ENCODE measurements at places on chromosomes 2 and 18.
A peak's percentile ranks its signal among the peaks of the same experiment; 100 is the strongest.

DNA sequence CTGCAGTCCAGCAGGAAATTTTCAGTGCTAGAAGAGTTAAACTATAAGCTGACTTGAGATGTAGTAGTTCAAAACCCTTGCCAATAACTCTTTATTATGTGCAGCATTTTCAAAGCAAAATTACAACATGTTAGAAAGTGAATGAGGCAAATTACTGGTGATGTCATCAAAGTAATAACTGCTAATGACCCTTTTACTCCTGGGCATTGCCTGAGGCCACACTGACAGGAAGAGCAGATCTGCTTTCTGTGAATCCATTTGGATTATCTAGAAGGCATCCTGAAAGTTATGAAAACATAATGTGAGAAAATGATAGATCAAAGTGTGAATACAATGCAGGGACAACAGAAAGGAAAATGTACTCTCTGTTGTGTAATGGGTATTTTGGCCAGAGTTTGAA is 139.6 kb upstream of the TRIB2 start:
- DNase-seq, result no peak

- peak; percentile 20 for DNase-seq
Measured at GRCh38 chr18:7207366-7207915, 23.4 kb upstream of the LRRC30 start.

DNA sequence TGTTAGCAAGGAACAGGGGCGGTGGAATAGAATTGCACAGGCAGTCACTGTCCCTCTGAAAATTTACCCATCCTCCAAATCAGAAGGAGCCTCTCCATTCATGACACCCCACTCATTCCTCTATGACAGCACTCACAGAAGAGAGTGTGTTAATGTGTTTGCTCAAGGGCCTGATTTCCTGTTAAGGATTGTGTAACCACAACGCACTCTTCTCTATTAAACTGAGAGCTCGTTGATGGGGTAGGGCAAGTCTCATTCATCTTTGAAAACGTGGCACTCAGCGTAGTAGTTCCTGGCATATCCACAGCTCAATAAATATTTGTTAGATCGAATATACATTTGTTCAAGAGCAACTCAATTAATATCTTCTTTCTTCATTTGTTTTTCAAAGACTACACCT is 106.4 kb downstream of the VAPA start:
- DNase-seq, result no peak

DNA sequence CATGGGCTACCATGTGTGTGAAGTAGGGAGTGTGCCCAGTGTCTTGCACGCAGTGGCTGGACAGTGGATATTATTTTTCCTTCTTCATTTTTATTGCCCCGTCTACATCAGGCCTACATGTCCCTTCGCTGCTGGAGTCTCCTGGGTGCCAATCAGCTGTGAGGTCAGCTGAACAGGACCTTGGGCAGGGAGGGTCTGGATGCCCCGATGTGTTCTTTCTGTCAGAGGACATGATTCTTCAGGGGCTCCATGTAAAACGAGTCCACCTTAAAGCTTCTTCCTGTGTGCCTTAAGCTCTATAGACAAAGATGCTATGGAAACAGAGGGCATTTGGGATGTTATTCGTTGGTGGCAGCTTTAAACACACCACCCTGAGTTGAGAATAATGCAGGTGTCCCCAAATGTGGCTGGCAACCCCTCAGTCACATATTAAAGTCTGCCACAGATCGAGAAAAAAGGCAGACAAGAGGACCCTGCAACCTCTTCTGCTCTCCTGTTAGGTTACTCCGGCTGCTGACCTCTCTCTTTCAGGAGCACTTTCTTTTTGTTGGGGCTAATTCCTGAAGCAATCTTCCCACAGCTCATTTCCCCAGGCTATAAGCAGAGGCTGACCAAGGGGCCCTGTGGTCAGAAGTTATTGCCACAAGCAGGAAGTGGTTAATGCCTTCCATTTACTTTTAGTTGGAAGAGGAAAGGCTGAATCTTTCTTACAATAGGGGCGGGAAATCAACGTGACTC is 20.0 kb downstream of the GREB1 start:
- DNase-seq, result no peak

- no peak for DNase-seq
Measured at GRCh38 chr18:79043288-79043687, 25.9 kb upstream of the ATP9B start.

- DNase-seq, result no peak
Measured at GRCh38 chr2:20185176-20186022, 39.5 kb downstream of the SDC1 start.

GRCh38 chr2:219967247-219968245 is 340.1 kb downstream of the SLC4A3 start:
- peak; percentile 66 for DNase-seq

DNA sequence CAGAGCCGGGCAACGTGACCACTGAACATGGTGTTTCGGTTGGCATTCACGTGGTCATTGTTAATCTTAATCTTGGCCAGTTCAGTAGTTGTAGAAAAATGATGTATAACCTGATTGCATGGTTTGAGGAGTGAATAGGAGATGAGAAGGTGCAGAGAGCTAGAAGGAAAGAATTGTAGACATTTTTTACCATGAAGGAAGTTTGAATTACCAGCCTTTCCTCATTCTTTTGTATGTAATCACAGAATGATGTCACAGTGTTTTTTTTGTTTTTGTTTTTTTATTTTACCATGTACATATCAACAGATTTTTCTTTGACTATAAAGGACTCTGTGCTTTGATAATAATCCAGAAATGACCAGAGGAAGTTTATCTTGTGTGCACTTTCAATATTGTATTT is 126.3 kb downstream of the LTBP1 start:
- no peak for DNase-seq

DNA sequence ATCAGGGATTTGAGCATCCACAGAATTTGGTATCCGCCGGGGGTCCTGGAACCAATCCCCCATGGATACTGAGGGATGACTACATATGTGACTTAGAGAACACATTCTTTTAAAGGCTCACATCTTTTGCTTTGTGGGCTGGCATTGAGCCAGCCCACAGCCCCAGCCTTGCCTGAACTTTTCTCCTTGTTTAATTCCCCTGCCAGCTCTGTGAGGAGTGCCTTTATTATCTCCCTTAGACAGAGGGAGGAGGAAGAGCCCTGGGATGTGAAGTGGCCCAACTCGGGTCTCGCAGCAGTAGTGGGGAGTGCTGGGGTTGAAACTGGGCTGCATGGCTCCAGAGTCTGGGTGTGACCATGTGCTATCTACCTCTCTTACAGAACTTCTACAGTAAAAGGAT is 7.6 kb downstream of the TTC39C start:
- DNase-seq, result no peak

DNA sequence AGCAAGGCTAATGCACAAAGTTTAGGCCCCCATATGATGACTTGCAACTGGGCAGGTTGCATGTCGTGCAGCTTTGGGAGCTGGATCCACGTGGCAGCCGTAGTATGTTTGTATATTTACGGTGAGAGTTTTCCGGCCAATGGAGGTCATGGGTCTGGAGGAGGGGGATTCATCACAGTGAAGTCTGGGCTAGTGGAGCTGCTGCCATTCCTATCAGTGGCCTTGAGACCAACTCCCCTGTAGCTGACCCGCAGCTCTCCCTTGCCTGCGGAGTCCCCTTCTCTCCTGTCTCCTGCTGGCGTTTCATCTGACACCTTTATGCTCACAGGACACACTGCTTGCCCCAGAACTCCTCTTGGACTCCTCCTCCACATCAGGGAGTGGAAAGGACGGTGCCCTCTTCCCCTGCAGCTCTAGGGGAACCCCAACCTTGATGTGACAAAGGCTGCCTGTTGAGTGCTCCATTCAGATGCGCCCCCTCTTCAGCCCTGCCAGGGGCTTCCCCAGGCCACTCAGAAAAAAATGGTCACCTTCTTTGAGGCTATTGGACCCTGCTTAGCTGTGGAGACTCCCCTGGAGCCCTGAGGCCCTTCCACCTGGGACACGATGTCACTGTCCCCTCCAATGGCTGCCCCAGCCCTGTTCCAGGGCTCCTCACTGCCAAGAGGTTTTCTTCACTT is 121.7 kb downstream of the PXDN start:
- DNase-seq, result no peak

- DNase-seq, result no peak
Measured at GRCh38 chr2:178143481-178143880, 31.2 kb downstream of the RBM45 start.

GRCh38 chr2:197011801-197012641 is 85.5 kb upstream of the PGAP1 start:
- DNase-seq, result peak; percentile 48

- DNase-seq, result peak; percentile 21
Measured at GRCh38 chr2:172098650-172099471, 3.8 kb downstream of the DLX2 start.

DNA sequence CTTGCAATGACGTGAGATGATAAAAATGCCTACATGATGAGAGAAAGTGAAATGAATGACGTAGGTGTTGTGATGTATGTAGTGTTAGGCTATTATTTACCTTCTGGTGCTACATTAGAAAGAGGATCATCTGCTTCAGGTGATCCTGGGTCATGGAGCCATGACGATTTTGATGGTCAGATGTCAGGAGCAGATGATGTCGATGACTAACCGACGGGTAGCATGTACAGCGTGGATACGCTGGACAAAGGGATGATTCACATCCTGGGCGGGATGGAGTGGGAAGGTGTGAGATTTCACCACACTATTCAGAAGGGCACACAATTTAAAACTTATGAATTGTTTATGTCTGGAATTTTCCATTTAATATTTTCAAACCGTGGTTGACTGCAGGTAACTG is 43.5 kb upstream of the ACVR1C start:
- no peak for DNase-seq

- DNase-seq, result no peak
Measured at GRCh38 chr2:183773775-183774174, 649.5 kb downstream of the NUP35 start.

GRCh38 chr2:105388971-105389381 is 9.9 kb downstream of the FHL2 start:
- DNase-seq, result peak; percentile 61

DNA sequence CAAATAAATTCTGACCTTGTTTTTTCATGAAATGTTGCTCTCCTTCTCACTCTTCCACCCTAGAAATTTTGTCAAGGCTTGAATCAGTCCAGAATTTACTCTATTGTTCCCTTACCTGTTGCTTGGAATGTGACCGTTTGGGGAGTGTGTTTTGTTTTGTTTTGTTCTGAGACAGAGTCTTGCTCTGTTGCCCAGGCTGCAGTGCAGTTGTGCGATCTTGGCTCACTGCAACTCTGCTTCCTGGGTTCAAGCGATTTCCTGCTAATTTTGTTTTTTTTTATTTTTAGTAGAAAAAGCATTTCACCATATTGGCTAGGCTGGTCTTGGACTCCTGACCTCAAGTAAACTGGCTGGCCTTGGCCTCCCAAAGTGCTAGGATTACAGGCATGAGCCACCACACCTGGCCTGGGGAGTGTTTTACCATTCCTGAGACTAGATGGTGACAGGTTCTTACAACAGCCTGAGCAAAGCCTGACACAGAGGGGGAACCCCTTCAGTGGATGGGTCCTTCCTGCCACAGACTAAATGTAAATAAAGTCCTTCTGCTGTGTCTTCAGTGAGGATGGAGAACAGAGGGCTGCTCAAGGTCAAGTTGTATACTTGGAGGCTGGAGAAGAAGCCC is 52.0 kb downstream of the HAUS1 start:
- no peak for DNase-seq

DNA sequence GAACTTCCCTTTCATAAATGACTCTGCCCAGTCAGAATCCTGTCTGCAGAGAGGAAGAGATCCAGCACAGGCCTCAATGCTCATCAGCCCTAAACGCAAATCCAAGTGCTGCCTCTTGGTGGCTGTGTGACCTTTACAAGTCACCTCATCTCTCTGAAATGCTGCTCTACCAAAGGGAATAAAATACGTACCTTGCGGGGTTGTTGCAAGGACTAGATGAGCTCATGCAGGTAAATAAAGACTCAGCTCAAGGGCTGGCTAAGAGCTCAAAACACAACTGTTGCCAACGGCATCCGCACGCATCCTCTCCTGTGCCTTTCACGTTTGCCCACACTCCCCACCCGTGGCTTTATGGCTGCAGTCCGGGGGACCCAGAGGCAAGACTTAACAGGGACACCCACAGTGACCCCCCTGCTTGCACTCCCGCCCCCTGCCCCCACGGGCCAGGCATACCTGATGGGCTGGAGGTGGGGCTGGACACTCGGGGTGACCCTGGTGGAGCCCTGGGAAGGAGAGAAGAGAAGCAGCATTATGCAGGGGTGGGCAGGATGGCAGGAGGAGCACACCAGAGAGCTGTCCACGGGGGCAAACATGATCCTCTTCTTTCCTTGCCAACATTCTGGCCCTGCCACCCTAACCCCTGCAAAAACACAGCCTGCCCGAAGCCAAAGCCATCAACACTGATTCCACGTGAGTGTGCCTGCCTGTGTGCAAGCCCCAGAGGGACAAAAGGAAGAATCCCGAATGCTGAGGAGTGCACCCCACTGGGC is 102.6 kb downstream of the TNS1 start:
- DNase-seq, result no peak

GRCh38 chr2:36403675-36404230 is 48.2 kb downstream of the CRIM1 start:
- DNase-seq, result no peak

- DNase-seq, result no peak
Measured at GRCh38 chr18:78017869-78018268, 768.2 kb downstream of the GALR1 start.

DNA sequence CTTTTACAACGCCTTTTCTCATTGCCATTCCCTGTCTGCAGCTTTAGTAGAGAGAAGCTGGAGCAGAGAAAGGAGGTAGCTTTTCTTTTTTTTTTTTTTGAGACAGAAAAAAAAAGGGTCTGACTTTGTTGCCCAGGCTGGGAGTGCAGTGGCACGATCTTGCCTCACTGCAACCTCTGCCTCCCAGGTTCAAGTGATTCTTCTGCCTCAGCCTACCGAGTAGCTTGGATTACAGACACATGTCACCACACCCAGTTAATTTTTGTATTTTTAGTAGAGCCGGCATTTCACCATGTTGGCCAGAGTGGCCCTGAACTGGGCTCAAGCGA is 25.0 kb upstream of the ACSL3 start:
- no peak for DNase-seq

DNA sequence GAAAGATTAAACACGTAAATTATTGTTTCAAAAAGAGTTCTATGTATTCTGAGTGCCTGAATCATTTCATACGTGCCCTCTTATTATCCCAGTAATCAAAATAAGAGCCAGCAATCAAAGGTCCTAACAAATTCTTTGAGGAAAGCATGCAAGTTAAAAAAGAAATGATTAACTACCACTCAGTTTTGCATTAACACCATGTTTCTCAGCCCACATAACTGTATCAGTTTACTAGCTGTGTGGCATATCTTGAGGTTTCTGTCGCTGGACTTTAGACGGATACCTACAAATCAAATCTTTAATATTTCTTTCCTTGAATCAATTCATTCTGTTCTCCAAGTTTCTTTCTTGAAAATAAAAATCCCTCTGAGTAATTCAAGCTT is 668.9 kb upstream of the CHAC2 start:
- DNase-seq, result no peak

- no peak for DNase-seq
Measured at GRCh38 chr2:45267062-45267792, 258.0 kb upstream of the SIX2 start.
